ENCODE measurements at places on chromosomes 5 and 9. TPM values are rescaled to one million over a fixed set of nuclear protein-coding genes. Genes with fewer than 3 reads are reported as not detected.

GRCh38 chr5:68086857-68087256 lies 128.7 kb upstream of the PIK3R1 start:
- no peak for DNase-seq

DNA sequence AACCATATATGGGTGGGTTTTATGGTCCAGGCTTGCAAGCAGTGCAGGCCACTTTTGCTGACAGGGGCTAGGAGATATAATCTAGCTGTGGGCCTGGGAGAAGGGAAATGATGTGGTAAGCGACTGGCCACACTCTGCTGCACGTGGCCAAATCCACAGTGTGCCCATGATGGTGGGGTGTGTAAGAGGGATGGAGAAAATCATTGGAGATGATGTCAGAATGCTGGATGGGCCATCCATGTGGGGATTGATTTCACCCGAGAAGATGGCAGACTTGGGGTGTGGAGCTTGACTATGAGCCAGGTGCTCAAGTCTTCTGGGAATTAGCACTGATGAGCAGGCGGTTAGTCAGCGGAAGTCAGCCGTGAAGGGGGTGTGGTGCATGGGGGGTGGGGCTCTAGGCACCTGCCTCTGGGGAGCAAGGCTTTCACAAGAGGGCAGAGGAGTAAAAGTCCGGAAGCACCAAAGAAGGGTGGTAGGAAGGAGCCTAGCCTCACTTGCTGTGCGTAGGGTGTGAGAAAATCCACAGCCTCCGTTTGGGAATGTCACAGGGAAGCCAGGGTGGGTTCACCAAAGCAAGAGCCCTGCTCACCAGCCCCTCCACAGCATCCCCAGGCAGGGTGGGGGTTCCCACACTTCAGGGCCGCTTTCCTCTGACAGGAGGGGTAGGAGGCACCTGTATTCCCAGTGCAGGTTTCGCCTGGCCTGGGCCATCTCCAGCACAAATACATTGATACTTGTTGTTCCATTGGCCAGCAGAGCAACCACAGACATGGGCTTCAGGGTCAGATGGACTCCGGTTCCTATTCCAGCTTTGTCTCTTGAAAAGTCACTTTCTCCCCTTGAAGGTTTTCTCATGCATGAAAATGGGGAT lies 44.5 kb upstream of the ANGPTL2 start:
- DNase-seq, result no peak

GRCh38 chr5:140631036-140631417 lies 1.9 kb downstream of the CD14 start:
- DNase-seq, result no peak

DNA sequence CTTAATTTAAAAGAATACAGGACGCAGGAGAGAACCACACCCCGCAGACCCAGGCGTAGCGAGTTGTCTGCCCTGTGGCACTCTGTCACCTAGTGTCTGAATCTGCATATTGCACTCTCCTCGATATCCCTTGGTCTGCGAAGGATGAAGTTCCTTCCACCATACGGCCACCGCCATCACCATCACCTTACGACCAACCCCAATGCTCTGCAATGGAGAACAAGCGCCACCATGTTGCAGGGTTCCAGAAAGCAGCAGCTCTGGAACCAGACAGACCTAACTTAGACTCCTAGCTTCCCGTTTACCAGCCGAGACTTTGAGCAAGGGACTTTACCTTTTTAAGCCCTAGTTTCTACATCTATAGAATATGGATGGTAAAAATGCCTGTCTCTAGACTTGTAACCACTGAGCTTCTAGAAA lies 77.4 kb upstream of the DMRT1 start:
- peak; percentile 73 for DNase-seq

- DNase-seq, result peak; percentile 72
Measured at GRCh38 chr9:83061990-83062650, 822 bp downstream of the RASEF start.

- no peak for DNase-seq
Measured at GRCh38 chr9:94973451-94973941, 247.0 kb downstream of the AOPEP start.

- DNase-seq, result peak; percentile 45
Measured at GRCh38 chr9:100401042-100401441, 25.9 kb upstream of the MSANTD3 start.

DNA sequence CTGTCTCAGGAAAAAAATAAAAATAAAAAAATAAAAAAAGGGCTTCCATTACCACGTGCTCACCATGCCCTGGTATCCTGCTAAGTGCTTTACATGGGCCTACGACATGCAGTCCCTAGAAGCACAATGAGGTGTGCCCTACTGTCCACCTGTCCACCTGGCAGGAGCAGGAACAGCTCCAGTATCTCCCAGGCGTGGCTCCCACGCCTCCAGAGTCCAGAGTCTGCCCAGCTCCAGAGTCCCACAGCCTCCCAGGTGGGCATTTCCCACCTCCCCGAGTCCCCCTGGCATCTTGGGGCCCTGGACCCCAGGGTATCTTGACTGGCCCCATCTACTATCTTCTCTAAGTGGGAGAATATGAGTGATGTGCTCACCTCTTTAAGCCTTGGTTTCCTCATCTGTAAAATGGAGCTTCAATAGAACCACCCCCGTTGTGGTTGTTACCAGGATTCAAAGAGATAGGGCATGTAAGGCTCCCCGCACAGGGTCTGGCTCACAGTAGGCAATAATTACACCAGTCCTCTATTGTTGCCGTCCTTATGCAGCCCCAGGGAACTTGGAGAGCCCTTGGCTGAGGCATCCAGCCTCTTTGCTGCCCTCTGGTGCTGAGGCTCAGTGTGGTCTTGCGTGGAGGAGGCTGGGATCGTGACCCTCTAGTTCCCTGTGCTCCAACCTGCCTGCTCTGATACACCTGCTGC lies 8.9 kb downstream of the CXCL14 start:
- peak; percentile 85 for DNase-seq

GRCh38 chr5:128053291-128053954 lies 30.1 kb upstream of the SLC12A2 start:
- DNase-seq, result no peak

DNA sequence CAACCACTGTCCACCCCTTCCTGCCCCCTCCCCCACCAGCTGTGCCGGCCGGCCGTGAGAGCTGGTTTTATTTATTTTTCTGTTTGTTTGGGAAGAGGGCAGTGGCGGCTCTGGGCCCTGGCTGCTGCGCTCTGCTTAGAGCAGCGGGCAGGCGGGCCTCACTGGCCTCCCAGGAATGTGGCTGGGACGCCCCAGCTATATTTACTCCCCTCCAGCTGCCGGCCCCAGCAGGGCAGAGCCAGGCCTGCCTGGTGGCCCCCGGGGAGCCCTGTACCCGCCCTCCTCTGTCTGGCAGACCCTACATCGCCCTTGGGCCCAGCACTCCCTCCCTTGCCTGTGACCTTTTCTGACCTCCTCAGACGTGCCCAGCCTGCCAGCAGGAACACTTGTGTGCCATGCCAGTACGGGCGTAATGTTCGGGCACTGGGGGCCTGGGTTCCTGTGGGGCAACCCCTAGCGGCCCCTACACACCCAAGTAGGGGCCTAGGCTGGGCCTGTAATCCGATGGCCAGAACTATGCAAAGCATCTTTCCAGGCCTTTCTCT lies 7.7 kb downstream of the CXXC5 start:
- peak; percentile 75 for DNase-seq

GRCh38 chr9:69120380-69121154 lies 53.5 kb upstream of the TJP2 start:
- DNase-seq, result peak; percentile 93

DNA sequence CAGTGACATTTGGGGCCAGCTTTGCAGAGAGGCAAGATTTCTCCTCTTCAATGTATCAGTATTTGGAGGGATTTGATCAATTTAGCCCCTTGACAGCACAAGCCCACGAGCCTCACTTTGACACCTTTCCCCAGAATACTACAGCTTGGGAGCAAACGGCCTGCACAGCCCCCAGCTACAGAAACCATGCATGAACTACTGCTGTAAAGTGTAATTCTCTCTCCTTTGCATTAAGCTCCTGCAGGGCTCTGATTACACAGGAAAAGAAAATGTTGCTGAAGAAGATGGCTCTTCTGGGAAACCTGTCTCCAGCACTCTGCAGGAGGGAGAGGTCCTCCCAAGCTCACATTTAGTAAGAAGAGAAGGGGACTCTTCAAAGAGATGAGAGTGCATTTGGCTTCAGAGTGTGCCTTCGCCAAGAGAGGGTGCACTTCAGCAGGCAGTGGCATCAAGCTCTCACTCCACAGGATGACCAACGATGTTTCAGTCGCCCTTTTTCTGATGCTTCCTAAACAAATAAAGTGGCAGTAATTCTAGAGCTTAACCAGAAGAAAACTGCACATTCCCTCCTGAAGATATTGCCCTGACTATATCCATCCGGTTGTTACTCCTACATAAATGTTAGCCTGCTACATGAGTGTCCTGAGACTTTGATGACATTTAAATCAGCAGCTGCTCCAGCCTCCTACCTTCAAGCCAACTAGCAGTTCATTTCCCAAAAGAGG lies 272.2 kb downstream of the AUH start:
- DNase-seq, result peak; percentile 43

DNA sequence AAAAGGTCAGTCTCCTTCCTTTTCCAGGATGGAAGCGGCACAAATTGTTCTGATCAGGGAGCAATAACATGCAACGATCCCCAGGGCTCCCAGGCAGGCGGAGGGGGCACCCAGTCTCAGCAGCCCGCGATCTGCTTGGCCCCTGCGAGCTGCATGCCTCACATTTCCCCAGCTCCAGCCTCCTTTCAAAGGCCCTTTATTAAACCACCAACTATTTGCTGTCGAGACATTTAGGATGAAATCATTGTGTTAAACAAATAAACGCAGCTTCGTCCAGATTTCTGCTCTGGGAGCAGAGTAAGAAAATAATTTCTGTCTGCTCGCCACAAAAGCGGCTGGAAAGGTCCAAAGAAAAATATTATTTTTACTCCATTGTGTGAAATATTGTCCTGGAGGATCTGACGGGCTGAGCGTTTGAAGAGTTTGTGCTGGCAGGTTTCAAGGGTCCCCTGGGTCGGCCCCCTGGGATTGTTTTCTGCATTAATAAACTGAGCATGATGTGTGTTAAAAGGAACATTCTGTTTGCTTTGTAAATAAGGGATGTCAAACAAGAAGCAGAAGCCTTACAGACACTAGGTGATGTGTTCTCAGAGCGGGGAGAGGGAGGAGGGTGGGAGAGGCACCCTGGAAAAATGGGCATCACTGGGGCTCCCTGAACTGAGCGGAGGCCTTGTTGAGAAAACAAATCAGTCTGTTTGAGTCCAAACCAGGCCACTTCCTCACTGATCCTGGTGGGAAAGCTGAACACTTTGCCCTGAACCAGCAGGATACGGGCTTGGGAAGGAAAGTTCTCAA lies 110.1 kb downstream of the FOXD1 start:
- DNase-seq, result peak; percentile 26

- DNase-seq, result peak; percentile 90
Measured at GRCh38 chr9:37747271-37747753, 6.3 kb upstream of the TRMT10B start.

DDX4 gene
- total RNA-seq, result not detected

AQP3 gene
- 2.6 TPM for total RNA-seq

FGF1 gene
- 2.9 TPM for total RNA-seq

TMEM171 gene
- total RNA-seq, result 4.8 TPM

ZFP37 gene
- total RNA-seq, result 2.7 TPM

EFNA5 gene
- total RNA-seq, result 7.8 TPM

FBP2 gene
- not detected for total RNA-seq

Data from H7 (cell line).